Tibial artery (tissue), 4 donors: ENCODE measurements at places on chromosomes 11 and 22.

DNA sequence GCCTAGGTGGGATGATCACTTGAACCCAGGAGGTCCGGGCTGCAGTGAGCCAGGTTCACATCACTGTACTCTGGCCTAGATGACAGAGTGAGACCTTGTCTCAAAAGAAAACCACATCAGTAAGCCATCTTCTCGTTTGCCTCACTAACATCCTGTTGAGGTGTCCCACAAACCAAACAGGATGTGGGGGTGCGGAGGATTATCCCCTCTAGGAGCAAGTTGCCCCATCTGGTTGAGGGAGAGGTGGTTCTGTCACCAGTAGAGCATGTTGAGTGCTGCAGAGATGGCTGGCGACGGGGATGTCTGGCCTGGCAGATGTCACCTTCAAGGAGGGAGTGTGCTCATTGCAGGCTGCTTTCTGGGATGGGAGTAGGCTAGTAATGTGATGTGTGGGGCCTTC lies 72.4 kb downstream of the ZNRF3 start:
- H3K4me3 ChIP-seq = no peak overlapping the region
- H3K36me3 ChIP-seq = no peaks in the 10 kb centered on the region
- peaks cover 8% of the 10 kb centered on the region for H3K4me1 ChIP-seq
- no peak overlapping the region for H3K27ac ChIP-seq
- DNase-seq = no peak

DNA sequence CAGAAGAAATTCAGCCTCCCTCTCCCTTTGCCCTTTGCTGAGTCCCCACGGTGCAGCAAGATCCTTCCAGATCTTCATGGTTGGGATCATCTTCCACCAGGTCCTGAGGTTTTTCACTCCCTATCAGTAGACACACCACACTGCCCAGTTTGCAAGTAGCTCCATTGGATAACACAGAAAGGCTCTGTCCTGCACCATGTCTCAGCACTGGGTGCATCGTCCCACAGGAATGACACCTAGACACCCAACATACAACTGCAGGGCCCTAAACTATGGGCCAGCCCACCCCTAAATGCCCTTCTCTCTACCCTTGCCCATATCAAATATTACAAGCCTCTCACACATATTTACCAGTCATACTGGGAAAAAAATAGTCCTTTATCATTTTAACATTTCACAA lies 9.4 kb downstream of the KLHL22 start:
- H3K27ac ChIP-seq = no peak overlapping the region
- no peaks in the 10 kb centered on the region for H3K4me1 ChIP-seq
- no peaks in the 10 kb centered on the region for H3K27me3 ChIP-seq
- H3K4me3 ChIP-seq = no peak overlapping the region
- DNase-seq = no peak

DNA sequence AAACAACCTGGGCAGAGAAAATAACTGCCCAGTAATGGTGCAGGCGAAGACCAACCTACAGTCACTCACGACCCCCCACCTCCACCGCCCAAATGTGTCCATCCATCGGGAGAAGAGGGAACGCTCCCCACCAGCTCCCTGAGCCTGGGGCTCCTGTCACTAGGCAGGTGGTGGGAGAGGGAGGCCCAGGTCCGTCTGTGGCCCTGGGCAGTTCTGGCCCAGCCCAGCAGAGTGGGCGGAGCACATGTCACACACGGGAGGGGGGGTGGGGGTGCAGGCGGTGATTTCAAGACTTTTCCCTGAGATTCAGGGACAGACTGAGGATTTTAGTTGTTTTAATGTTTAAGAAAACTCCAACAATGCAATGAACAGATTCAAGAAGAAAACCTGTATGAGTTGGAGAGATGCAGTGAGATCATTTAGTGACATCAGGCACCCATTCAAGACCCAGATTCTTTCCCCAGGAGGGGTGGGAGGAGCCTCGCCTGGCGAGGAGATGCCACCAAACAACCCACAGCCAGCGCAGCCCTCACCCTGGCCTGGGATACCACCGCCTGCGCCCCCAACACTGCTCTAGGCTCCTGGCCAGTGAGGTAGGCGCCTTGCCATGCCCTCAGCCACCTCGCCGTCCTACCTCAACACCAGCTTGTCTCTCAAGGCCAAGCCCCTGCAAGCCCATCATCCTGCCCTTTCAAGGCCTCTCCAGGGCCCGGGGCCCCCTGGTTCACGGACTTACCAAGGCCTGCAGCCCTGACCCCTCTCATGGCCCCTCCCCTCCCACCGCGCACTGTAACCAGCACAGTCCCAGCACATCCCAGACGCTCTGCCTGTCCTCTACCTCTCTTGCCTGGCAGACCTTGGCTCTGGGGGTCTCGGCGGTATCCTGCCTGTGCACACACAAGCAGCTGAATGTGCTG lies 36.8 kb downstream of the TBX1 start:
- H3K27me3 ChIP-seq = no peaks in the 10 kb centered on the region
- no peaks in the 10 kb centered on the region for H3K4me1 ChIP-seq
- no peaks in the 10 kb centered on the region for H3K36me3 ChIP-seq
- H3K27ac ChIP-seq = no peak overlapping the region

GRCh38 chr11:89625171-89625570 lies 84.9 kb upstream of the TRIM77 start:
- H3K36me3 ChIP-seq = no peaks in the 10 kb centered on the region
- H3K27ac ChIP-seq = no peak overlapping the region
- no peaks in the 10 kb centered on the region for H3K4me1 ChIP-seq
- DNase-seq = no peak

GRCh38 chr11:112016088-112016764 lies 9.0 kb upstream of the DLAT start:
- H3K4me3 ChIP-seq = no peak overlapping the region
- H3K27me3 ChIP-seq = no peaks in the 10 kb centered on the region
- DNase-seq = peak; percentile 30
- H3K27ac ChIP-seq = peak overlapping the region; percentile 66
- peaks cover 44% of the 10 kb centered on the region for H3K36me3 ChIP-seq

DNA sequence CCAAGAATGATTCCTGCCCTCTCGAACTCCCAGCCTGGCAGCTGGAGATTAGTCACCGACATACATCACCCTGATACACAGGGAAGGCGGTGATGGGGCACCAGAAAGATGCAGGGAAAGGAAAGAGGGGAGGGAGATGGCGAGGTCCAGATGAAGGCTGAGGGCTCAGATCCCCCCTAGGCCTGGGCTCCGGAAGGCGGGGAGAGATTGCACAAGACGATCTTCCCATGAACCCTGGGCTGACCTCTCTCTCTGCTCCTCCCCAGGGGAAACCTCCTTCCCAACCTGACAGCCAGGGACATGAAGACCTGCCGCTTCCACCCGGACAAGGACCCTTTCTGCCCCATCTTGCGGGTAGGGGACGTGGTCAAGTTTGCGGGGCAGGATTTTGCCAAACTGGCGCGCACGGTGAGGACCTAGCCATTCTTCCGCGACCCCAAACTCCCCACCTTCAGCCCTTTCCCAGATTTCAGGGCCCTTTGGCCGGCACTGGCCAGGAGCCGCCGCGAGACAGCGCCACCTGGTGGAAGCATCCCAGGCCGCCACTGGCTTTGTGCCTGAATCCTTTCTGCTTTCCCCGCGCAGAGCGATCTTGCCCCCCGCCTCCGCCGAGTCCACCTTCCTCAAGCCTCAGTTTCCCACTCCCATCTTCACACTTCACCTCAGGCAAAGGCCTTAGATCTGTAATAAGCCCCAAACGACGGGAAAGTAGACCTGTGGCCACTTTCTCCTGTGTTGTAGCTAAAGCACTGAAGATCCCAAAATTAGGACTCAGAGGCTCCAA lies 11.5 kb downstream of the P2RX3 start:
- peak; percentile 48 for DNase-seq
- H3K27ac ChIP-seq = no peak overlapping the region
- no peaks in the 10 kb centered on the region for H3K36me3 ChIP-seq
- H3K4me3 ChIP-seq = no peak overlapping the region
- no peaks in the 10 kb centered on the region for H3K27me3 ChIP-seq

- no peak overlapping the region for H3K27ac ChIP-seq
- H3K36me3 ChIP-seq = no peaks in the 10 kb centered on the region
- H3K4me3 ChIP-seq = no peak overlapping the region
- H3K27me3 ChIP-seq = peaks cover 5% of the 10 kb centered on the region
Measured at GRCh38 chr11:6237761-6238302, 1.1 kb upstream of the CNGA4 start.

DNA sequence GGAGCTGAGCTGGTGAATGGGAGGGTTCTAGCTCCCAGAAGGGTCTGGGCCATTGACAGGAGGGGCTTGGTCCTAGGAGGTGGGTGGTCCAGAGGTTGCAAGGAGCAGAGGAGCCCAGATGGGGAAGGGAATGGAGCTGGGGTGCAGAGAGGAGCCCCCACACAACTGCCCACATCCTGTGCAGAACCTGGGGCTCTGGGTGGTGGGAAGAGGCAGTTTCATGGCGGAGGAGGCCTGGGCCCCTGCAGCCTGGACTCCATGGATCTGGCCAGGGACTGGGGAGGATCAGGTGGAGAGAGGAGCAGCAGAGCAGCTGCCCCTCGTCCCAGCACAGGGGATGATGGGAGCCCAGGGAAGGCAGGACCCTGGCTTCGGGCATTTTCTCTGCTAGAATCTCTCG lies 963 bp upstream of the ADORA2A start:
- H3K27me3 ChIP-seq = peaks cover 2% of the 10 kb centered on the region
- peaks cover 26% of the 10 kb centered on the region for H3K4me1 ChIP-seq
- no peak overlapping the region for H3K4me3 ChIP-seq
- no peak overlapping the region for H3K27ac ChIP-seq
- H3K36me3 ChIP-seq = no peaks in the 10 kb centered on the region

- H3K4me1 ChIP-seq = peaks cover 15% of the 10 kb centered on the region
- H3K27ac ChIP-seq = no peak overlapping the region
- H3K27me3 ChIP-seq = no peaks in the 10 kb centered on the region
- H3K4me3 ChIP-seq = no peak overlapping the region
- no peak for DNase-seq
- H3K36me3 ChIP-seq = no peaks in the 10 kb centered on the region
Measured at GRCh38 chr11:116310698-116311097, 462.1 kb downstream of the BUD13 start.

DNA sequence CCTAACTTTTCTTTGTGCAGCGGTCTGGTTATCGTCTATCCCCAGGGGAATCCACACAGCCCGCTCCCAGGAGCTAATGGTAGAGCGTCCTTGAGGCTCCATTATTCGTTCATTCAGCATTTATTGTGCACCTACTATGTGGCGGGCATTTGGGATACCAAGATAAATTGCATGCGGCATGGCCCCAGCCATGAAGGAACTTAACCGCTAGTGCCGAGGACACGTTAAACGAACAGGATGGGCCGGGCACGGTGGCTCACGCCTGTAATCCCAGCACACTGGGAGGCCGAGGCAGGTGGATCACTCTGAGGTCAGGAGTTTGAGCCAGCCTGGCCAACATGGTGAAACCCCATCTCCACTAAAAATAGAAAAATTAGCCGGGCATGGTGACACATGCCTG lies 11.2 kb downstream of the TMEM121B start:
- no peak overlapping the region for H3K27ac ChIP-seq
- no peak overlapping the region for H3K4me3 ChIP-seq
- H3K4me1 ChIP-seq = no peaks in the 10 kb centered on the region
- no peaks in the 10 kb centered on the region for H3K27me3 ChIP-seq

- DNase-seq = no peak
- H3K4me1 ChIP-seq = peaks cover 56% of the 10 kb centered on the region
- H3K36me3 ChIP-seq = no peaks in the 10 kb centered on the region
- H3K27me3 ChIP-seq = no peaks in the 10 kb centered on the region
- H3K27ac ChIP-seq = no peak overlapping the region
- no peak overlapping the region for H3K4me3 ChIP-seq
Measured at GRCh38 chr11:101445761-101446160, 138.0 kb downstream of the TRPC6 start.

DNA sequence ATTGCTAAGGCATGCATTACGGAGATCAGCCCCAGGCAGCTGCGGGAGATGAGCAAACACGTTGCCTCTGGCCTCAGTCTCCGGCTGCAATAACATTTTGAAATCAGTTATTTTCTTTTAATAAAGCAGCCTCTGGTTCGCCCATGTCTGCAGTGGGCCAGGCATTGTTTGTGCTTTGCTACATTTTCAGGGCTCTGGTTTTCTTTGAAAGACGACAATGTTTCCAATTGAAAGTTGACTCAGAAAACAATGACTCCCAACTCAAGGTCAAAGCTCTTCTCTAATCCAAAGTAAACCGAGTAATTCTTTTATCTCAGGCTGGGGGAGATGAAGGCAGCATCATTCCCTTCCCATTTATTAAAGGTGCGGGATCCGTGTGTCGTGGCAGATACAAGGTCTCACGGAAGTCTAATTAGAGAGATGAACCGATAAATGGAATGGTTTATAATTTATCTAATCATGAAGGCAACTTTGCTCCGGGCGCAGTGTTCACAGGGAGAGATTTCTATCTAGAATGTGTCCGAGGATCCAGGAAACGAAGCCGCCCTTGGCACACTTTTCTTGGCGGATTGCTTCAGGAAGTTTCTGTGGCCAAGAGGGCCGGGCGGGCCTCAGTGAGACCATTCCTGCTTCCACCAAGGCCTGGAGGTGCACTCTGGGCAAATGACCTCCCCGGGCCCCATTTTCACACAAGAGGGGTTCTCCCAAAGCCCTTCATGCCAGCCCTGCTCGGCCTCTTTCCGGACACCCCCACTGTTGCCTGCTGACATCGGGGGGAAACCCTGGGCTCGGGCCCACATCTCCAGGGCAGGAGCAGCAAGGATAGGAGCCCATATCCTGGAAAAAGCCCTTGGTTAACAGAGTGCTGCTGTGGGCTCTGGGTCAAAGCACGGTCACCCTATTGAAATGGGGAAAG lies 811.4 kb downstream of the BRD1 start:
- peaks cover 41% of the 10 kb centered on the region for H3K4me1 ChIP-seq
- peak; percentile 70 for DNase-seq
- H3K27ac ChIP-seq = peak overlapping the region; percentile 36
- H3K4me3 ChIP-seq = no peak overlapping the region

- peak overlapping the region; percentile 21 for H3K4me3 ChIP-seq
- H3K4me1 ChIP-seq = no peaks in the 10 kb centered on the region
- H3K27me3 ChIP-seq = no peaks in the 10 kb centered on the region
- H3K36me3 ChIP-seq = no peaks in the 10 kb centered on the region
- no peak overlapping the region for H3K27ac ChIP-seq
- DNase-seq = no peak
Measured at GRCh38 chr11:7694235-7694634, 12.0 kb downstream of the OVCH2 start.

GRCh38 chr11:125228993-125229392 lies 64.4 kb downstream of the PKNOX2 start:
- no peaks in the 10 kb centered on the region for H3K27me3 ChIP-seq
- no peak overlapping the region for H3K27ac ChIP-seq
- H3K4me3 ChIP-seq = no peak overlapping the region
- no peaks in the 10 kb centered on the region for H3K36me3 ChIP-seq
- H3K4me1 ChIP-seq = no peaks in the 10 kb centered on the region

- H3K4me1 ChIP-seq = no peaks in the 10 kb centered on the region
- H3K27me3 ChIP-seq = no peaks in the 10 kb centered on the region
- no peak overlapping the region for H3K4me3 ChIP-seq
- H3K36me3 ChIP-seq = no peaks in the 10 kb centered on the region
- H3K27ac ChIP-seq = no peak overlapping the region
Measured at GRCh38 chr11:104333977-104334376, 170.0 kb upstream of the PDGFD start.
